Progenitor cell of endocrine pancreas (in vitro differentiated cells): ENCODE measurements at places on chromosomes 3 and 15. TPM values are rescaled to one million over a fixed set of nuclear protein-coding genes. Genes with fewer than 3 reads are reported as not detected.

BFSP2 gene
- not detected in 2 replicates for total RNA-seq

GRCh38 chr15:85488997-85489396, 108.6 kb downstream of the AKAP13 start:
- no peak for DNase-seq

DNA sequence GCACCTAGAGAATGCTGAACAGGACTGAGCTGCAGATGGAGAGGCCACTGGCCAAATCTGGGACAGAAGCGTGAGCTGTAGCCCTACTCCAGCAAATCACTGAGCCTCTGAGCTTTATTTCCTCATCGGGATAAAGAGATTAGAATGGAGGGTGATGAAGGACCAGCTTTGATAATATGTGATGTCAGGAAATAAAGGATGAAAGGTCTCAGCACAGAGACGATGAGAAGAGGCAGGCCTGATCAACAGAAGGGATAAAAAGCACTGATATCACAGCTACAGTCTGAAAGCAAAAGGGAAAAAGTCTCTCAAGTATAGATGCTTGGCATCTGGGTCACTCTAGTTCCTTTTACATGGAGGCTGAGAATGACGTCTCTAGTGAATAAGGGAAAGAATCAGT, 70.0 kb downstream of the DHX30 start:
- no peak for DNase-seq

- DNase-seq, result no peak
Observed at GRCh38 chr3:193902607-193903511, 233.1 kb upstream of the HES1 start.
